Stimulated activated naive CD4-positive, alpha-beta T cell (primary cell): ENCODE measurements at places on chromosomes 6 and 20.

DNA sequence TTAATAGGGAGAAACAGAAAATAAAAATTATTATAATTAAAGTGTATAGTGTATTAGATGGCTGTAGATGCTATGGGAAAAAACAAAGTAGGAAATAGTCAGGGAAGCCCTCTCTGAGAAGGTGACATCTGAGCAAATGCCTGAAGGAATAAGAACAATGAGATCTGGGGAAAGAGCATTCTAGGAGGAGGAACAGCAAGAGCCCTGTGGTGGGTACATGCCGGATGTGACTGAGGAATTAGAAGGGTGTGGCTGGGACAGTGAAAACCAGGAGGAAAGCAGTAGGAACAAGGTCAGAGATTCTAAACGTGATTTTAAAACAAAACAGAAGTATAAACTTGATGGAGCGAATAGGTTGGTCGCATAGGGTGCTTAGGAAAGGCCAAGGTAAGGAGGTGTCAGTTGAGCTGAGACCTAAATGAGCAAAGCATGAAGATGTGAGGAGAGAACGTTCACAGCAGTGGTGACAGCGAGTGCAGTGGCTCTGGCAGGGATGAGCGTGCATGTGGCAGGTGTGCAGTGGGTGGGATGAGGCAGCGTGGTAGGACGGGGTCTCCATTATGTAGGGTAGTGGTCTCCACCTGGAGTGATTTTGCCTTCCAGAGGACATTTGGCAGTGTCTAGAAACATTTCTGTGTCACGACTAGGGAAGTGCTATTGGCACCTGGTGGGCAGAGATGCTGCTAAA lies 97.1 kb upstream of the MRPS10 start:
- no peak for DNase-seq

- no peak for DNase-seq
Observed at GRCh38 chr6:27672113-27672799, 199.4 kb upstream of the ZNF184 start.

- no peak for DNase-seq
Observed at GRCh38 chr6:33929575-33930288, 125.9 kb upstream of the MLN start.

- DNase-seq, result no peak
Observed at GRCh38 chr20:18775633-18776032, 38.0 kb upstream of the SCP2D1 start.

DNA sequence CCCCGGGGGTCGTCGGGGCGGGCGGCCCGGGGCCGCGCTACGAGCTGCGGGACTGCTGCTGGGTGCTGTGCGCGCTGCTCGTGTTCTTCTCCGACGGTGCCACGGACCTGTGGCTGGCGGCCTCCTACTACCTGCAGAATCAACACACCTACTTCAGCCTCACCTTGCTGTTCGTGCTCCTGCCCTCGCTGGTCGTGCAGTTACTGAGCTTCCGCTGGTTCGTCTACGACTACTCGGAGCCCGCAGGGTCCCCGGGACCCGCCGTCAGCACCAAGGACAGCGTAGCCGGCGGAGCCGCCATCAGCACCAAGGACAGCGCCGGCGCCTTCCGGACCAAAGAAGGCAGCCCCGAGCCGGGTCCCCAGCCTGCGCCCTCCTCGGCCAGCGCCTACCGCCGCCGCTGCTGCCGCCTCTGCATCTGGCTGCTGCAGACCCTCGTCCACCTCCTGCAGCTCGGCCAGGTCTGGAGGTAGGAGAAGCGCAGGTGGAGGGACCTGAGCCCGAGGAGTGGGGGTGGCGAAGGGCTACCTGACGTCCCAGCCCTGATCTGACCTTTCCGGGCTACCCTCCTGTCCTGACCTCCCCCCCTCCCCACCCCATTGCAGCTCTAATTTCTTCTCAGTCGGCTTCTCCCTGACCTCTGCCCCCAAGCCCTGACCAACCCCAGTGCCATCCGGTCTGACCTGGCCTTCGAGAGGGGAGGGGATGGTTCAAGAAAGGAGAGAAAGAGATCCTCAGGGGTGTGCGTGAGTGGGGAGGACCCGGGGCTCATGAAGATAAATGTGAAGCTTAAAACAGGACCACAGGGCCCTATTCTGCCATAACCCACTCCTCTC lies 558 bp downstream of the XKR7 start:
- peak; percentile 83 for DNase-seq

DNA sequence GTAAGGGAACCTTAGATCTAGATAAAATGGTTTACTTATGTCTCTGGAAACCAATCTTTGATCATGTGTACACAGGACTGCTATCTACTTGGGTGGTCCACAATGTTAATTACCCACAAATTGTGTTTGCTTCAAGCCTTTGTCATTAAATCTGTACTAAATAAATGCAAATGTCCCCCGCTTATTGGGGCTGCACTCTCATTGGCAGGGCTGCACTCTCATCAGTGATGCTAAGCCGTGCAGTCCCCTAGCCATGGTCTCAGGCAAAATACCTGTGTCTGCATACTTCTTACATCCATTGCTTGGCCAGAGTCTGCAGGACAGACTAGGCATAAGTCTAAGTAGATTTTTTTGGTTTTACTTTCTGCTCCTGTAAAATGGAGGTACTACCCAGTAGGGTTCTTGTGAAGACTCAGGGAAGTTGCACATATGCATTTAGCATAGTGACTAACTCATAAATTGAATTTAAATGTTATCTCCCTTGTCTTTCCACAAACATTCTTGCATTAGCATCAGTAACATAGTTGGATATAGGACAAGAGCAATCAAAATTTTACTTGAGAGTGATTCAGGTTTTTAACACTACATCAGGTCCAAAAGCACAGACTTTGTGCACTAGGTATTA lies 117.4 kb downstream of the ASCC3 start:
- no peak for DNase-seq

GRCh38 chr6:129490521-129491255 lies 219.3 kb downstream of the ARHGAP18 start:
- DNase-seq, result peak; percentile 15

DNA sequence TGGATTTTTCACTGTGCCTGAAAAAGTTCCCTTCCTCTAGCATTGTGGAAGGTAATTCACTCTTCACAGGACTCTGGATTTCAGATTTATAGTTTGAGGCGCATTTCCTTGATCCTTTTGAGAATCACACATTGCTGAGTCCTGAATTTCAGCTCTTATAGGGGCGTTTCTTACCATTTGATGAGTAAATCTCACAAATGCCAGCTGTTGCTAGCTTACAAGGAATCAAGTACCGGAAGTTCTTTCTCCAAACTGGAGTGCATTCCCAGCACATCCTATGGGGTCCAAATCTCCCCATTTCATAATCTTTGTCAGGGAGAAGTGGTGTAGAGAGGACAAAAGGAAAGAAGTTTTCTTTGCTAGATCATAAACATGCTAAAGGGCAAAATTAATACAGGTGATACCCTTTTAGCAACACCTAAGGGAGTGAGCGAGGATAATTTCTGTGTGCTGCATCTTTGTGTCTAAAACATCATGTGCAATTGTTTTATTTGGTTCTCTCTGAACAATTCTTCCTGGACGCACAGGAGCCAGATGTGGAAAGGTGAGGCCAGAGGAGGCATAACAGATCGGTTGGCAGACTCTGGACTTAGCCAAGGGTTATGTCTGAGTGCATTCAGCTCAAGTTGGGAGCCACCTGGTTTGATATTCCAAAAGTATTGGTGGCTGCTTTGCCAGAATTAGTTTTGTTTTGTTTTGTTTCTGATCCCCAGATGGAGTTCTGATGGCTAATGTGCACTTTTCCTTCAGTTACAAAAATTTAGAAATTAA lies 37.4 kb upstream of the EYA2 start:
- DNase-seq, result no peak

DNA sequence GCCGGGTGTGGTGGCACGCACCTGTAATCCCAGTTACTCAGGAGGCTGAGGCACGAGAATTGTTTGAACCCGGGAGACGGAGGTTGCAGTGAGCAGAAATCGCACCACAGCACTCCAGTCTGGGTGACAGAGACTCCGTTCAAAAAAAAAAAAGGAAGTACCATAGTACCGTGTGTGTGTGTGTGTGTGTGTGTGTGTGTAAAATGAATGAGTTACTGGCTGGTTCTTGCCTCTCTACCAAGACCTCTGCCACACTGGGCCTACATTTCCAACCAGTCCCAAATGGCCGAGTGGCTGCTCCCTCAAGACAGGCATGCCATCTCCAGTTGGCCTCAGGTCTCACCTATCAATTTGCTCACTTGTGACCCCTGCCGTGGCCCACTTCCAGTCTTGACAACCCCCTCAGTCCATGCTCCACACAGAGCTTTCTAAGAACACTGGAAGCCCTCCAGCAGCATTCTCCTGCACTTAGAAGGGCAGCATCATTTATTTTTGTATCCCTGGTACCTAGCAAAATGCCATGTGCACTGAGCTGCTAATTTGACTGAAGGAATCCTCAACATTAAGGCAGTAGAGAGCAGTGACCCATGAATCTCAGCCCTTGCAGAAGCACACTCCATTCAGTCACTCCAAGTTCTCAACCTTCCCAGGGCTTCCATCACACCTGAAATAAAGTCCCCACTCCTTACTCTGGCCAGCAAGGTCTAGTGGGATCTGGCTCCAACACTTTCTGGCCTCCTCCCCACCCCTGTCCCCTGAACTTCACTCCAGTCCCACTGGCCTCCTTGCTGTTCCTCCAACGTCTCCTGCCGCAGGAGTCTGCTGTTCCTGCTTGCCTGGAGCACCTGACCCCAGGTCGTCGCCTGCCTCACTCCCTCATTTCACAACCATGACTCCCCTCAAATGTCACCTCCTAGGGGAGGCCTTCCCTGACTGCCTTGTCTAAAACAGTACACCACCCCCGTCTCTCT lies 29.9 kb downstream of the COX4I2 start:
- no peak for DNase-seq
